ENCODE measurements at places on chromosomes 12 and 14. TPM values are rescaled to one million over a fixed set of nuclear protein-coding genes. Genes with fewer than 3 reads are reported as not detected.

The LMO3 gene
- not detected for total RNA-seq

The HOXC6 gene
- not detected for total RNA-seq

The KRT2 gene
- not detected for total RNA-seq

DNA sequence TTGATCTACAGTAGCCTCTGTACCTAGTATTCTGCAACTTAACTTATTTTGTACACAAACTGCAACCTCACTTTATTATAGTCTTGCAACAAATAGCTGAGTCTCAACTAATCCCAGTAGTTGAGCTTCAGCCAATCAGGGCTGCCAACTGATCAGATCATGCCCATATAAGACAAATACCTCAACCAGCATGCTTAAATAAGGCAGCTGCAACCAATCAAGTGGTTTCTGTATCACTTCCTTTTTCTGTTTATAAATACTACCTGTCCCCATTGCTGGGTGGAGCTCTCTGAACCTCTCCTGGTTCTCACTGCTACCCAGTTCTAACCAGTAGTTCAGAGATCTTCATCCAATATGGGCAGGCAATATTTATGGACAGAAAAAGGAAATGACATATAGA is 248.5 kb upstream of the FBXO33 start:
- no peak for DNase-seq

DNA sequence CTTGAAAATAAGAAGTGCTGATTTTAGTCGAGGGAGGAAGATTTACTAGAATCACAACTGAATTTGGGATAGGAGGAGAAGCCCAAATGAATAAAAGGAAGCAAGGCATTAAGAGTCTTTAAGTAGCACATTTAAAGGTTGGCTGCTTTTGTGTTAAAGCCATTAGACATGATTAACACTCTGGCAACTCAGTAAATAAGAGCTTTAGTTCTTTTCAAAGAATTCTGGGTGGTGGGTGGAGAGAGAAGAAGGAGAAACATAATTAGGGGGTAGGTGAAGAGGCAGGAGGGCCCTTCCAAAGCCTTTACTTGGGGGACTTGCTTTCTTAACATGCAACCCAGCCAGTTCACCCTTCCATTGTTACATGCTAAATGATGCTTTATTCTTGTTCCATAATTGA is 284.6 kb upstream of the SEL1L start:
- no peak for DNase-seq

GRCh38 chr12:92603741-92604432 is 98.9 kb upstream of the PLEKHG7 start:
- DNase-seq, result no peak

DNA sequence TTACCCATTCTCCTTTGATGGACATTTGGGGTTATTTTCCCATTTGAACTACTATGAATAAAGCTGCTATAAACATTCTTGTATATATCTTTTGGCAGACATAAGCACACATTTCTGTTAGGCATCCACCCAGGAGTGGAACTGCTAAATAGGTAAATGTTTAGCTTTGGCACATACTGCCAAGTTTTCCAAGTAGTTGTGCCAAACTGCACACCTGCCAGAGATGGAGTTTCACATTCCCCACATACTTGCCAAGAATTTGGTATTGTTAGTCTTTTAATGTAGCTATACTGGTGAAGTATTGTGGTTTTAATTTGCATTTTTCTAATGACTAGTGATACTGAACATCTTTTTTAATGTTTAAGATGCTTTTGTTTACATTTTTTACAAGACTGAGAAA is 201.0 kb downstream of the GXYLT1 start:
- no peak for DNase-seq

All from B cell (primary cell).